Stimulated activated CD4-positive, alpha-beta T cell treated with anti-CD3 and anti-CD28 coated beads, Interleukin-12 subunit alpha, Interleukin-12 subunit beta, amount 100 ng/mL, for 48 hours (primary cell): ENCODE measurements at places on chromosomes 5 and 9.

GRCh38 chr5:137144656-137145055 lies 354.5 kb downstream of the SPOCK1 start:
- no peak for DNase-seq

- DNase-seq: no peak
These were observed 18.8 kb downstream of the FTMT start for GRCh38 chr5:121870489-121870888.

GRCh38 chr9:118104363-118104762 lies 400.2 kb downstream of the TLR4 start:
- DNase-seq: no peak

DNA sequence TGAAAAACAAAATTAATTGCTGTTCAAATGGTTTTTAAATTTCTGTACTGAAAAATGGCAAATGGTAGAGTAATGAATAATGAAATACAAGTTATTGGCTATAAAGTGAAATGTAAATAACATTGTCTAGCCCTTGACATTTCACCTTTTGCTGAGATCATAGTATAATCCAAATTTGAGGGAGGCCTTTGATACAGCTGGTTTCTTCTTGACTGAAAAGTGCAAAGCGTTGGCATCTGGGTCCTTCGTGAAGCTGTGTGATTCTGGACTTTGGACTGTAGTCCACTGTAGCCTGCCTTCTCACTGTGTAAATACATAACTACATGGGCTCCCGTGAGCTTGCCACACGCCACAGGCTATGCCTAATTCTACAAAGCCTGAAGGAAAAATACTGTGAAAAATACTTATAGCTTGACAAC lies 52.3 kb downstream of the ARHGEF28 start:
- DNase-seq: no peak

DNA sequence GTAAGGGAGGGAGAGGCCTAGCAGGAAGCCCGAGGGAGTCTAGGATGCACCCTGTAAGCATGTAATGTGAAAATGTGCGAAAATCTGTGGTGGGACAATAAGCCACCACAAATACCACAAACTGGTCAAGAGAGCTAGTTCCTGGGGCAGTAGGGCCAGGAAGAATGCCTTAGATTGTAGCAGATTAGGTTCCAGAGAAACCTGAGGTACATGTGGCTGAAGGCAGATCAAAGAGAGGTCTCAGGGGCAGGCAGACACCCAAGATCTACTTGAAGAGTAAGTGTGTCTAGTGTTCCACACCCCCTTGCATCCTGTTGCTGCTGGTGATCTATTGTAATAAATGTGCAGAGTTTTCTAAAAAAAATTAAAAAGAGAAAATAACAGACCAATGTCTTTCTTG lies 1677.3 kb upstream of the CDH6 start:
- DNase-seq: no peak

DNA sequence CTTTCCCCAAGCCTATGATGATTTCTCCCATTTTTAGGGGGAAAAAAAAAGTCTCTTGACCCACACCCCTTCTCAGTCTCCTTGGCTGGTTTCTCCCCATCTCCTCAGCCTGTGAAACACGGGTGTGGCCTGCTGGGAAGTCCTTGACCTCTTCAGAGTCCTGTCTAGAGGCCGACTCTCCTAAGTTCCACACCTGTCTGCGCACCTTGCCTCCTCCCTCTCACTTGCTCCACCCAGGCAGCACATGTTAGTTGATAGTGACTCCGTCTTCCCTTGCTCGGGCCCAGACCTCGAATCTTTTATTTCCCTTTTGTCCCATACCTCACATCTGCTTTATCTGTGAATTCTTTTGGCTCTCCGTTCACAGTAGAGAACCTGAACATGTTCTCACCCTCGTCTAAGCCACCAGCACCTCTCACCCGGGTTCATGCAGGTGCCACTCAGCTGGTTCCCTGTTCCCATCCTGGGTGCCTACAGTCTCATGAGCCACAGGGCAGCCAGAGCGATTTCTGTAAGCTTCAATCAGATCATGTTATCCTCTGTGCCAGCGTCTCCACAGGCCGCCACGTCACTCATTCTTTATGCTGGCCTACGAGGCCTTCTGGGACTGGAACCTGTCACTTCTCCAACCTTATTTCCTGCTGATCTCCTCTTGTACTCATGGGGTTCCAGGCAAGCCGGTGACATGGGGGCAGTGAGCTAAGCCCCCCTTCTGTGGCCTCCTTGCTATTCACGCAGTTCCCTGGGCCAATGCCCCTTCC lies 51.7 kb upstream of the LRRTM2 start:
- no peak for DNase-seq

- no peak for DNase-seq
These were observed 172.9 kb downstream of the ZDHHC21 start for GRCh38 chr9:14520341-14520740.

DNA sequence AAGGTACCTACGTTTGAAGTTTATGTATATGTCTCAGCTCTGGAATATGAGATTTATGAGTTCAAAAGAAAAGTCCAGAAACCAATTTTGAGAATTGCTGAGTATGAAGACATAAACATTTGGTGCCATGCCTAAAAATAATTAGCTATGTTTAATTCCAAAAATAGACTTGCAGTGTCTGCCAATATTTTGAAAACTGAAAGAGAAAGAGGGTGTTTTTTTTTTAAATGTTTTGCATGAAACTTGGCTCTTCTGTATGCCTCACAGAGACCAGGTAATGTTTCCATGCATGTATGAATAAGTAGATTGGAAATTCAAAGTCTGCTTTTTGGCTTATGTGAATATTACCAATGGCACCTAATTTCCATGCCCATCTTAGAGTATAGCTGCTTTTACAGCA lies 634.4 kb upstream of the C9orf72 start:
- DNase-seq: no peak

- no peak for DNase-seq
These were observed 2.6 kb upstream of the SMIM23 start for GRCh38 chr5:171783051-171783450.

DNA sequence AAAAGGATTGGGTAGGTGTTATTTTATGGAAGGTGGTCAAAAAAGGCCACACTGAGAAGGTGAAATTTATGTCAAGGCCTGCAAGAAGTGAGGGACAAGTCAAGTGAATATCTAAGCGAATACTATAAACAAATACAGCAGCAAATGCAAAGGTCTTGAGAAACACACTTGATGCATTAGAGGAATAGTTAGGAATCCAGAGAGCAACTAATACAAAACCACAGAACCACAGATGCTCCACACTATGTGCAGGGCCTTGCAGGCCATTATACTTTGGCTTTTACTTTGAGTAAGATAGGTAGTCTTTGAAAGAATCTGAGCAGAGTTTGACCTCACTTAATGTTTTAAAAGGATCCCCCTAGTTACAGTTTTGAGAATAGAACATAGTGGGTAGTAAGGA lies 4.6 kb downstream of the ZNF622 start:
- DNase-seq: no peak

- DNase-seq: no peak
These were observed 220.8 kb downstream of the SNX18 start for GRCh38 chr5:54738118-54738972.

DNA sequence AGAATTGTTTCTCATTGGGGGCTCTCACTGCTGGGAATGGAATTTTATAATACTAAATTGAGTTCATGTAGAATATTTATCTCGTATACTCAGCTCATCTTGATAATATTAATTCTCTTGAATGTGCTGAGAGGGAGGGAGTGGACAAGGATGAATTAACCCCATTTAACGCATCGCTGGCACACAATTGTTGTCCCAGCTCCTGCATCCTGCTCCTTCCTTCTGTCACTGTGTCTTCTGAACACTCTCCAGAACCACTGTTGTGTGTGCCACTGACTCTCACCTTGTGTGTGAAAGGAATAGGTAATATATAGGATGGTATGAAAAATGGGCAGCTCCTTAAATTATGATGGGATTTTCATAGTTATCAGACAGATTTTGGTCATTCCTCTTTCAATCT lies 267.3 kb downstream of the MTRR start:
- DNase-seq: no peak

GRCh38 chr5:154370119-154370518 lies 75.7 kb upstream of the SAP30L start:
- DNase-seq: no peak

GRCh38 chr5:160427607-160428006 lies 6.0 kb downstream of the PTTG1 start:
- DNase-seq: no peak

- peak; percentile 5 for DNase-seq
These were observed at the start of gene DAB2 for GRCh38 chr5:39424736-39425637. TSS of gene DAB2 (minus strand) at chr5:39424980. CDS start at chr5:39394320, 30,660 bp downstream.

- DNase-seq: no peak
These were observed 588 bp upstream of the PLPP1 start for GRCh38 chr5:55535199-55535905.

- no peak for DNase-seq
These were observed 361.5 kb upstream of the CDH10 start for GRCh38 chr5:25006237-25006636.

DNA sequence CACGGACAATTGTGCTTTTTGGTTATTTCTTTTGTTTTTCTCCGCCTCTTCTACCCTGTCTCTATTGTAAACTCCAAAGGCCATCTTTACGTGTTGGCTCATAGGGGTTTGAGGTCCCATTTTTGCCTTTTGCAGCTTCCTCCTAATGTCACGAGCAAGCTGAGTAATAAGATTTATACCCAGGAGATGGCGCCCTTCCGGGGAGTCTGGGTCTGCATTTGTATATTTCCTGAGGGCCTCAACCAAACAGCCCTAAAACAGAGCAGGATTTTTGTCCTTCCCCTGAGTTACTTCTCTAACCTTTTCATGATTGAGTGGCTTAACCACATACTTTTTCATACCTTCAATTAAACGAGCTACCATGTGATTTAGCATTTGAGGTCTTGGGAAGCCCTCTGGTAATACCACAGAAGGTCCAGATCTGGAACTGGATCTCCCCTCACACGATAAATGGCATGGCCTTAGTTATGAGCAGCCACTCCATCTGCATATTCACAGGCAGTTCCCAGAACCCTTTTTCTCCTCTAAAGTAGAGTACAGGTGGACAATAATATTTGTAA lies 11.2 kb upstream of the CFAP95 start:
- DNase-seq: no peak

DNA sequence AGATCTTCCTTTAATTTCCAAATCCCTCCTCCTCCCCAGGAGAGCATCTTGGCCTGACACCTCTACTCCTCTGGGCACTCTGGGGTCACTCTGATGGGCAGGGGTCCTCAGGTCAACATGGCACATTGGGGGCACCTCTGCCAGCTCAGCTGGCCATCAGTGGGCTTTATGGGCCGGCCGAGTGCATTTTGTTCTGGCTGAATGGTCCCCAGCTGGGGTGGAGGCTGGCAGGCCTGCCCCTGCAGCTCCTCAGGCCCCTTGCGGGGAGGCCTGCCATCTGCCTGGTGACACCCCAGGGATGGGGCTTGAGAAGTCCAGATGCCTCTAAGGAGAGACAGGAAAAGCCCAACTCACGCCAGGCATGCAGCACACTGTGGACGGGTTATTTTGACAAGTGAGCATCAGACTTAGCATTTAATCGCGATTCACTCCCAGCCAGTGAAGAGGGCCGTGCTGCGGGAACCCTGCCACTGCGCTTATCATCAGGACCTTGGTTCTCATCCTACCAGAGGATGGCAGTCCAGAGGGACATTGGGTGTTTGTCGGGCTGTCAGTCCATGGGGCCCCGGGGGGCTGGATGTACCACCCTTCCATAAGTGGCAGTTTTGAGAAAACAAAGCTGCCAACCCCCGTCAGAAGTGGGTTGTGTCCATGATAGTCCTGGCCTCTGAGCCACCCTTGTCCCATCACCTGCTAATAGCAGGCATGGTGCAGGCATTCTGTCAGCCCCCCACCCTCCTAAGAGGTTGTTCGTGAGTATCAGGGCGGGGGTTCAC lies 21.7 kb downstream of the PHF2 start:
- DNase-seq: no peak

DNA sequence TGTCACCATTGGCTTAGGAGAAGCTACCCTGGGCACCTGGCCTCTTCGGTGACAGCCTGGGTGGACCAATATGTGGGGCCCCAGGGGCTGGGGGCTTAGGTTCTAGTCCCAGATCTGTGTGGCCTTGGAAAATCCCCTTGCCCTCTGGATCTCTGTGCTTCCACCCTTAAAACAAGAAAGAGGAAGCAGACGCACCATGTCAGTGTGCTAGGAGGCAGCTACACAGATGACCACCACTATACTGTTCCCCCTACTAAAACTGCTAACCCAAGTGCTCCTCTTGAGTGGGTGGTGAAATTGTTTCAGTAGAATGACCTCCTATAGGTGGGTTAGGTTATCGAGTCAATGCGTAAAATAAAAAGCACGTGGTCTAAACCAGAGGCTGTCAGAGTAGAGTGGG lies 31.0 kb downstream of the AFAP1L1 start:
- DNase-seq: no peak

DNA sequence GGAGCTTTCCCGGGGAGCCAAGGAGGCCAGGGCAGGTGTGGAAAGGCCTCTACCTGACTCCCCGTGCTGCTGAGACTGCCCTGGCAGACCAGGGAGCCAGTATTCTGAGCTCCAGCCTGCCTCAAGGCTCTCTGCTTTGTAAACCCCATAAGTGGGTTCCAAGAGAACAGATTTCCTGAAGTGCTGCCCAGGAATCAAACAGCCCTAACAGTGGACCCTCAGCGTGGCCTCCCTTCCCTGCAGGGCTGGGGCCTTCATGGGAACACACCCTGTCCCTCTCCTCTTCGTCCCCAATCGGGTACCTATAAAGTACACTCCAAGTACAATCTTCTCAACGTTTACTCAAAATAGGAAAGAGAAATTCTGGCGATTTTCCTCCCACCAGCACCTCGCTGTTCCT lies 252.5 kb downstream of the FSTL4 start:
- no peak for DNase-seq

- no peak for DNase-seq
These were observed 1354.4 kb upstream of the C9orf72 start for GRCh38 chr9:28927691-28928090.

- no peak for DNase-seq
These were observed 96.6 kb downstream of the BRINP1 start for GRCh38 chr9:119272500-119273211.

DNA sequence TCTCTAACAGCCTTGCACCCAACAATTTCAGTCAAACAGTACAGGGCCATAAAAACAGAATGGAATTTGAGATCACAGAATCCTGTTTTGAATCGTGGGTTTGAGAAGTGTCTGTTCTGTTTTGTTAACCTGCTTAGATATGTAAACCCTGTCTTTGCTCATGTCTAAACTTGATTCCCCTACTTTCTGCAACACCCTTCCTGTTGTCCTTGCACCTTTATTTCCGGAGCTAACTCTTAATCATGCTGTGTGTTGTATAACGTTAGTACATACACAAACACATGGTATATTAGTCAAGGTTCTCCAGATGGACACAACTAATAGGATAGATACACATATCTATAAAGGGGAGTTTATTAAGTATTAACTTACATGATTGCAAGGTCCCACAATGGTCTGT lies 2229.2 kb upstream of the C9orf72 start:
- DNase-seq: no peak
